ENCODE measurements at places on chromosomes 1 and 21.
A peak's percentile ranks its signal among the peaks of the same experiment; 100 is the strongest.

GRCh38 chr1:29973406-29973805 is 737.1 kb downstream of the PTPRU start:
- no peak for DNase-seq

DNA sequence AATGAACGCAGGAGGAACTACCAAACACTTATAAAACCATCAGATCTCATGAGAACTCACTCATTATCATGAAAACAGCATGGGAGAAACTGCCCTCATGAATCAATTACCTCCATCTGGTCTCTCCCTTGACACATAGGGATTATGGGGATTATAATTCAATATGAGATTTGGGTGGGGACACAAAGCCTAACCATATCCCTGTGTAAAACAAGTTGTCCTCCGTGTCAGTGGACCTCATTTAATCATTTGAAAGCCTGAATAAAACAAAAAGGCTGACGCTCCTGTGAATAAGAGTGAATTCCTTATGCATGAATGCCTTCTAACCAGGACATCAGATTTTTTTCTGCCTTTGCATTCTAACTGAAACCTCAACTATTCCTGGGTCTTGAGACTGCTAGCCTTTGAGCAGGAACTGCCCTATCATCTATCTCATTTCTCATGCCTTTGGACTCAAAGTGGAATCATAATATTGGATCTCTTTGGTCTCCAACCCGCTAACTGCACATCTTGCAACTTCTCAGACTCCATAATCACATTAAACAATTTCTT is 648.8 kb downstream of the ADGRL2 start:
- DNase-seq, result no peak

DNA sequence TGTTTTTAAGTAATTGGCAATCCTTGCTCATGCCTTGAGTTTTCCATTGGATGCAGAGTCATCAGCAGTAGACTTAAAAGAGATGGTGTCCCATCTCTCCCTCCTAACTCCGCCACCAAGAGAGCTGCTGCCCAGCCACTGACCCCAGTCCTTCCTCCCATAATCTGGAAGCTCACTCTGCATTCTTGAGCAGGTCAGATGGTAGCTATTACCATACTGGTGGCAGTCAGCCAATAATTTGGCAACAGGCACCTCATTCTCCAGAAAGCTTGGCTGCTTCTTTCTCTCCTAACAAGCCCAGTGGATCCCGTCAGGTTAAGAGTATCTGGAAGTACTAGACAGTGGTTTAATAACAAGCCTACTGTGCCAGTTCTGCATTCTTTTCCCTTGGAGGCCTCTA is 272.1 kb downstream of the ZNF648 start:
- no peak for DNase-seq

- no peak for DNase-seq
These were observed 60.8 kb downstream of the FASLG start for GRCh38 chr1:172719694-172720138.

DNA sequence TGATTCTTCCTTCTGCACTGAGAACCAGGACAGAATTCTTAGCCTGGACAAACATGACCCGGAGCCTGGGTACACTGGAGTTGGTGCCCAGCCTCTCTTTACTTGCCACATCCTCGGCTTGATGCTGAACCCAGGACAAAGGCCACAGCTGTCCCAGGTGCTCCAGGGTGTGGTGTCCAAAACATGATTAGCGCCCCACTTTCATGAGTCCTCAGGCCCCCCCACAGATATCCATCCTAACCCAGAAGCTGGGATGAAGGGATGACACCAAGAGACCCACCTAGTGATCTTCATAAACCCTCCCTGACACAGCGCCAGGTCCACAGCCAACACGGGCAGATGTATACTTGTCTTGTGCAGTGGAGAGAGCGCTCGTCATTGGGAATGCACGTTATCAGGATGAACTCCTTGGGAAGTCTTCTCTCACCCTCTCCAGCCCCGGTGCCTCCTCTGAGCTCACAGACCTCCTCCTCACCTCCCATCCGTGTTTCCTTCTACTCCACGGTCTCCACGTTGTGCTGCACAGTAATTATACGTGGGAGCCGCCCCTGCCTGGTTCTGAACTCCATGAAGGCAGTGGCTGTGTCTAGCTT is 3.6 kb downstream of the ABCA4 start:
- no peak for DNase-seq

GRCh38 chr1:12438349-12438924 is 179.6 kb downstream of the DHRS3 start:
- peak; percentile 35 for DNase-seq

GRCh38 chr1:90341516-90341915 is 346.6 kb downstream of the ZNF326 start:
- DNase-seq, result no peak

All from activated effector memory CD4-positive, alpha-beta T cell treated with Interleukin-2 at 50 U/mL for 16 hours (primary cell).